ENCODE measurements at places on chromosomes 1 and 21.

- peak; percentile 8 for DNase-seq
Measured at GRCh38 chr1:99644279-99645004, 1.5 kb upstream of the PALMD start.

DNA sequence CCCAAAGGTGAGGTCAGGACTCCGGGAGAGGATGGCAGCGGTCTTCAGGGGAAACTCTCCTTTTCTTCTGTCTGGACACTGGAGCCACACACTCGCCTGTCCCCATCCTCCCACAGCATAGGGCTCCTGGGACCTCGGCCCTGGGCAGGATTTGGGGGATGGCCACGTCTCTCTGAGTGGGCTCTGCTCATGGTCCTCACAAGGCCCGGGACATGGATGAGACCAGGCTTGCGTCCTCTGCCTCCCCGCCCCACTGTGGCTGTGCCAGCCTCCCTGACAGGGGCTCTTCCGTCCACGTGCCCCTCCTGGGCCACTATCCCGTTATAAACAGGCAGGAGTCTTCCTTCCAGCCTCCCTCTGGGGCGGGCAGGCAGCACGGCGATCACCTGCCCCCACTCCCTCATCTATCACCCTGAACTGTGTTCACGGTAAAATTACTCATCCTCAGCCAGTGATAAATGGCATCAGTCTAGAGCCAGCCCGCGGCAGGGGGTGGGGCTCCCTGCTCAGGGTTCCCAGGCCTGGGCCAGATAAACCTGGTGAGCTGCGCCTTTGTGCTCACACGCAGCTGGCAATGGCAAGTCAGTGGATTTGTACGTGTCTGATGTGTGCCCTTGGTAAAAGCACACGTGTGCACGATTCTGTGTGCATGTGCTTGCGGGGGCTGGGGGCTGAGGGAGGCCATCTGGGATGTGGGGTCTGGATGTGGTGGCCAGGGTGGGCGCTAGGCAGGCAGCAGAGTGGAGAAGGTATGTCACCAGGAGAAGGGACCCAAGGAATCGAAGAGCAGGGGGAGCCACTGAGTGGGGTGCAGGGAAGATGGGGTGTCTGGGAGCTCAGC is 12.6 kb upstream of the SAMD11 start:
- no peak for DNase-seq

DNA sequence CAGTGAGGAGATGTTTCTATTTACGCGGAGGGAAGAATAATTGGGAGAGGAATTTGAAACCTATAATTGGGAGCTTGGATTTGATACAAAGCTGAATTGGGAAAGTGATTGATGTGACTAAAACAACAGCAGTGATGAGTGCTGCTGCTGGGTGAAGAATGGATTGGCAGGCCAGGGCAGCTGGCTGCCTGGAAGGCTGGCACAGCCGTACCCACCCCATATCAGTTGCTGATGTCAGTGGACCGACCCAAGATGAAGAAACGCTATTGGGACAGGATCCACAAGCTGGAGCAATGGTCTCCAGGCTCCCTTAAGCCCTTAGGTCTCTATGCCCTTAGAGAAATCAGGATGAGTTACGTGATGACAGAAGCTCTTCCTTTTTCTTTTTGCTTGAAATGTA is 47.4 kb downstream of the GRIK1 start:
- no peak for DNase-seq

DNA sequence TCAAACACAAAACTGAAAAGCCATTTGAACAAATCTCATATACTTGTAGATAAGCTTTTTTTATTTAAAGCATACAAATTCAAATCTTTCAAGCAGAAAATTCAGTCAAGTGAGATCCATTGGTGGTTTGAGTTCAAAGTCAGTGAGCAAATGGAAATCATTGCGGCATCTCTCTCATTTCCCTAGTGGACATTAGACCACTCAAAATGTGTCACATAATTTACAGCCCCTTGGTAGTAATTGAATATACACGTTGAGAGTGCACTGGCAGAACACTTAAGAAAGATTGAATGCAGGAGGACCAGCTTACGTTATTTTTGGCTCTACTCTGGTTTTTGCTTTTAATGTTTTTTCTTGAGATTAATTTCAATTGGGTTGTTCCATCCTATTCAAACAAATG is 633.7 kb downstream of the USP25 start:
- no peak for DNase-seq

- DNase-seq = no peak
Measured at GRCh38 chr1:176628775-176629174, 165.8 kb downstream of the PAPPA2 start.

DNA sequence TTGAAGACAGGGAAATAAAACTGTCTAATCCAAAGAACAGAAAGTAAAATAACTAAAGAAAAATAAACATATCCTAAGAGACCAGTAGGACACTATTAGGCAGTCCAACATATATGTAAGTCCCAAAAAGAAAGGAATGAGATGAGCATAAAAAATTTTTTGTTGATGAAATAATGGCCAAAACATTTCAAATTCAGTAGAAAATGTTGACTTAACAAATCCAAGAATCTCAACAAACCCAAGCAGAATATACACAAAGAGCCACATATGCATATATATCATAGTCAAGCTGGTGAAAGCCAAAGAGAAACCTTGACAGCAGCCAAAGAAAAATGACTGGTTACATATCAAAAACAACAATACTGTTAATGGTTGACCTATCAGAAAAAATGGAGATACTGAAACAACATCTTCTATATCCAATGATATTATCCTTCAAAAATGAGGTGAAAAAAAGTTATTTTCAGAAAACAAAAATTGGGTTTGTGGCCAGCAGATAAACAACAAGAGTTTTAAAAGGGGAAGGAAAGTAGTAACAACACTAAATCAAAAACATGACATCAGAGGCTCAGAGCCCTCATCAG is 26.4 kb downstream of the ZNF644 start:
- DNase-seq = no peak

- DNase-seq = no peak
Measured at GRCh38 chr1:39214714-39214997, 10.2 kb downstream of the MACF1 start.

DNA sequence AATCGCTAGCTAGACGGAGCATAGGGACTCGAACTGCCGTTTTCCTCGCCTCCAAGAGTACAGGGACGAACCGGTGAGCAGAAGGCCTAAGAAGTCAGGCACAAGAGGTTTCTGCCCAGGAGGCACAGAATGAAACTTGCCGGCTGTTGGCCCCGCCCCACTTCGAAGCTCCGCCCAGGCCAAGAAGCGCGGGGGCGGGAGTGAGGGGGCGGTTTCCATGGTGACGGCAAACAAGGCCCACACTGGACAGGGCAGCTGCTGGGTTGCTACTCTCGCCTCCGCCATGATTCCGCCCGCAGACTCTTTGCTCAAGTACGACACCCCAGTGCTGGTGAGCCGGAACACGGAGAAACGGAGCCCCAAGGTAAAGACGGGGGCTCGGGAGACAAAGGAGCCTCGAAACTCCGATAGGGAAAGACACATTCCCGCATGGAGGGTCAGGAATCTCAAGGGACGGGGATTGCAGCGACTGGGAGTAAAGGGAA is at the start of gene DNALI1:
Gene DNALI1 (plus strand): TSS at position 229 of the 485 bp plus-strand sequence. CDS start 55 bp downstream, at position 284.
- peak; percentile 54 for DNase-seq

DNA sequence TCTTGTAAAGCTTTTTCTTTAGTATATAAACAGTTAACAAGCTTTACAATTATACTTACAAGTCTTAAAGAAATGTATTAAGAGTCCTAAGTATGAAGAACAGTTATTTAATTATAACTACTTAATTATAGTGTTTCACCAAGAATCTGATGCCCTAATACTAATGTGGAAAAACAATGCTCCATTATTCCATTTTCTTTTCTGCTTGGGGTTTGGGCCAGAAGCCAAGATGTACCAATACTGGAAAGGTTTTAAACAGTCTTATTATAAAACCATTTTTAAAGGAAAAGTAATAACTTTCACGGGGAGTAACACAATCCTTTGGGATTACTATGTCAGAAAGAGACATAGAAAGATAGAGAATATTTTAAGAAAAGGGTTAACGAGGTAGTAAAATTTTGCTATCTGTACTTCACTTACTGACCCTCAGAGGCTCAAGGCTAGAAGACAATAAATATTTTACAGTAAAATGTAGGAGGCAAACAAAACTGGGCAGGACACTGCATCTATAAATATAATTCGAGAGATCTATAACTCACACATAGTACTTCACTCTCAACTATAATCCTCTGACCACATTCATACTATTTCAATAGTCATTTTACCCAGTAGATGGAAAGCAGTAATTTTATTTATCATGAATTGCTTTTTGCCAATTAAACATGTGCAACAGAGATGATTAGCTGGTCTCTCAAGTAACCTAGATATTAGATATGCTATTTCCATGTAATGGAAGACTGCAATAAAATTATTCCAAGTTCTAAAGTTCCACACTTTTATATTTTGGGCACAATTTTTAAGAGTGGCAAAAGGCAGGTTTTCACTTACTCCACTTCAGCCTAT is 63.9 kb downstream of the LTN1 start:
- DNase-seq = no peak
